ENCODE measurements at places on chromosomes 13 and 19. TPM values are rescaled to one million over a fixed set of nuclear protein-coding genes. Genes with fewer than 3 reads are reported as not detected.

PLPPR3 gene
- total RNA-seq, result 17.6 TPM

SYNGR4 gene
- not detected for total RNA-seq

CYP2F1 gene
- total RNA-seq, result not detected

LAIR2 gene
- not detected for total RNA-seq

ZNF556 gene
- total RNA-seq, result not detected

GCDH gene
- total RNA-seq, result 20.0 TPM

TSSK6 gene
- total RNA-seq, result 2.7 TPM

GRCh38 chr13:20119960-20120359, 40.9 kb downstream of the GJA3 start:
- DNase-seq, result no peak

DNA sequence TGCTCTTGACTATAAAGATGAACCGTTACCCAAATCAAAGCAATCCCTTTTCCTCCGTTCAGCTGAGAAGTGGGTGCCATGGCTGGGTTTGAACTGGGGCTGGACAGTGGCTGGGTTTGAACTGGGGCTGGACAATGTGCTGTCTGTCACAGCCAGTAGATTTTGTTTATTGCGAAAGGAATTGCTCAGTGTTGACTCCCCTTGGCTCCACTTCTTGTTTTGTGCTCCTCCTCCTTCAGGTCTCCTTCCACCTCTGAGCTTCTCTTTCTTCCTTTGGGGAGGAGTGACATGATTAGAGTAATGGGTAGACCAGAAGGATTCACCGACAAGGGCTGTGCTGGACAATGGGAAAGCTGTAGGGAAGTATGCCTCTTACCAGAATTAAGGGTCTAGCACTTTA, 19.4 kb upstream of the MBNL2 start:
- no peak for DNase-seq

GRCh38 chr19:9836021-9836420, 903 bp downstream of the PIN1 start:
- no peak for DNase-seq

DNA sequence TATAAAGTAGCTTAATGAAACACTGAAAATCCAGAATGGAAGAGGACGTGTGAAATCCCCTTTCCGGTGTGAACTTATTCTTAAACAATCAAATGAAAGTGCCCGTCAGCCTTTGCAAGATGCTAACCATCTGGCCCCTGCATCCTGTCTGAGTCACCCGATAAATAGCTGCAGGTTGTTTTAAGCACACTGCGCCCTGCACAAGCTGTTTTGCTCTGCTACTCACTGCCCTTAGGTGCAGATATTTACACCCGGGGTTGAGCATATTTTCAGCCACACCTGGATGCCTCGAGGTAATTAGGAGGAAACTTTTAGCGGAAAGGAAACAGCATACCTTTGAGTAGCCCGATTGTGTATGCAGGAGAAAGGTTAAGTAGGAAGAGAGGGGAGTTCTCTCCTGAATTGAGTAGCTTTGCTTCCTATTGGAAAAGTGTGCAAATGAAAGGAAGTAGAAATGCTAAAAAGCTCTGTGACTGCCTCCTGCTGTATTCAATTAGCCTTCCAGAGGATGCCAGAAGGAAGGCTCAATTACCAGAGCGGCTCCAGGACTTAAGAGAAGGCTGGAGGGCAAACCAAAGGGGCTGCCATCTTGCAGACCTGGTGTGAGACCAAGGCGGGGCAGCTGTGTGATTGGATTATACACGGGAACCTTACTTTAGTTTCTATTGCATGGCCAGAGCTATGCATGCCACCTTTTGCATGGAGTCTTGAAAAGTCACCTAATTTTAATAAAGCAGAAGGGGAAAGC, 42.5 kb downstream of the IRS2 start:
- peak; percentile 56 for DNase-seq

DNA sequence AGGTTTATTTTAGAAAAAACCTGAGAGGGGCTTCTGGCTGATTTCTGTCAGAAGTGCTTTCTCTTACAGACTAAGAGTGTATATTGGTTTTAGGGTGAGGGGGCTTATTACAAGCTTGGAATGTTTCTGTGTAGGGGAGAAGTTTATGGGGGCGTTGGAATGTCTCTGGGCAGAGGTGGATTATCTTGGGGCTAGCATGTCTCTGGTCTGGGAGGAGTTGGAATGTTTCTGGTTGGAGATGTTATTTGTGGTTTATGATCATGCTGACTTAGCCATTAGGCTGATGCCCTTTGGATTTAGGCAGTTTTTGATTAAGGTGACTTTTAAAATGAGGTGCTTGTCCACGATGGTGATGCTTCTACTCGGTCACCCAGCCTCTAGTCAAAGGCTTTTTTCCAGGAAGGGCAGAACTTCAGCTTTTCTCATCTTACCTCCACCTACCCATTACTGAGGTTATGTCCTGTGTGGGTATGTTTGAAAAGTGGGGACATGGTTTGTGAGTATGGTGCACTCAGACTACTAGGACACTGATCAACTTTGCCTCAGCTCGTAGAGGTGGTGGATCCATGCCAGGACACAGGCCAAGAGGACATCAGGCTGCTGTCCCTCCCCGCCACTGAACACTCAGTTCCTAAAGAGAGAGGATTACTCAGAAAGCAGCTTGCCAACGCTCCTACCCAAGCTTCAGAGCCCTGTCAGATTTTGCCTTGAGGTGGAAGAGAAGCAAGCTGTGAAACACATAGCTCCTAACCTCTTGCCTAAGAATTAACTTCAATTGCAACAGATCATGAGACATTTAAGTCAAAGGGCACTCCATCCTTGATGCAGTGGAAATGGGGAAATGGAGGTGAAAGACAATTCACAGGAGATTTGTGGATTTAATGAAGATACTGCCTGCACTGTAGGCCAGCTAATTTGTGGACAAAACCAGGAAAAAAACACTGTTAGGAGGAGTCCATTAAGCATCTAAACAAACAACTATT, 63.6 kb downstream of the ZNF44 start:
- DNase-seq, result no peak

DNA sequence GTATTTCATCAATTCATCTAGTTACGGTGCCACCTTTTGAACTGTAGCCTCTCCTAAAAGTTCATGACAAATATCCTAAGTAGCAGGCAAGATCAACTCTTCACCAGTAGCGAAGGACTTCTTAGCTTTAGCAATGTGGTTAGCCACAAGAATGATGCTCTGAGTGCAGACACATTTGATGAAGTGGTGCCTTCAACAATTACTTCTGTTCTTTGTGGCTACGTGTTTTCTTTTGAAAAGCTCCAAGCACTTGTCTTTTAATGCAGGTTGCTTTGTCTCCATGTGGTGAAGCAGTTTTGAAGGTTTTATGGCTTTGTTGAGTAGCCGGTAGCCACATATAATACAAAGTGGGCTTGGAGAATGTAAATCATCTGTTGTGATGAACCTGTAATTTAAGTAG, 194.7 kb downstream of the B3GLCT start:
- DNase-seq, result no peak

DNA sequence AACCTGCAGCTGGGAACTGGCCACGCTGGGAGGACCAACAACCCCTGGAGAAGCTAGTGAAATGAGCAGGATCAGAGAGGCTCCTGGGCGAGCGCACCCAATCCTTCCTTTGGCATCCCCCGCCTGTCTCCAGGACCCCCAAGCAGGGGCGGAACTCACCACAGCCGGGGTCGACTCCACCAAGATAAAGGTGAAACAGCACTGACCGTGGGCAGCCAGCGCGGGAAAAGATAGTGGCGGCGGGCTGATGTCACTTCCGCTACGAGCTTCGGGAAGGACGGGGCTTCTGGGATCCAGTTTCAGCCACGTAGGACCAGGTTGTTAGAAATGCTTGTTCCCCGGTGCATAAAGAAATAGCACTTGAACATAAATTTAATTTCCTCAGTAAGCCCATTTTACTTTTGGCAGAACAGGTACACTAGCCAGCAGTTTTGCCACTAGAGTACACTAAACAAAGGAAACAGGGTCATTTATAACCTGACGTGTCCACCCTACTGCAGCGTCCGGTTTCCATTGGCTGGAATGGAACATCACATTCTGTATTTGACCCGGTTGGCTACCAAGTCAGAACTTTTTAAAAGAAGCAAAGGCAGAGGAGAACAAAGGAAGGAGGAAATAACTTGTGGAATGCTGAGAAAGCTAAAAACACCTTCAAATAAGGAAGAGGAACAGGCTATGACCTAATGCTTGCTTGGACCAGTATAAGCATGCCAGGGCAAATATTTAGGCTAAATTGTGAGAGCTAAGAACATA, 25.5 kb upstream of the ZNF562 start:
- DNase-seq, result no peak

DNA sequence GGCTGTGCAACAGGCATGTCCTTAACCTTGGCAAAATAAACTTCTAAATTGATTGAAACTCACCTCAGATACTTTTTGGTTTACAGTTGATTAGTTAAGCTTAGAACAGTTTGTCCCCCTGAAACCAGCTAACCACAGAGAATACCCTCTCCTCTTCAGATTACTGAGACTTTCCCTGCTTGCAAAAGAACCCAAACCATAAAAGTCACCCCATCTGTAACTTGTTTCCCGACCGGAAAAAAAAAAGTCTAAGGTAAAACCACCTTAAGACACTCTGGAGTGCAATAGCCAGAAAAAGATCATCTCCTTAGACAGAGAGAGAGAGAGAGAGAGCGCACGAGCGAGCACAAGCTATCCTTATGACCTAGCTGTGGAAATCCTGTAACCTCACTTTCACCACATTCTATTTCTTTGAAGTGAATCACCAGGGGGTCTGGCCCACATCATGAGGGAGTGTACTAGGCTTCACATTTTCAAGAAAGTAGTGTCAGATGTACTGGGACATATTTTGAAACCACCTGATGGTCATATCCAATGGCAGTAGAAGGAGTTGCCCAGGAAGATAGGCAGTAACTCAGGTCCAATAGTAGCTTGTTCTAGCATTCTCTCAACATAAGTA, 11.1 kb upstream of the GTF2F2 start:
- DNase-seq, result no peak

- no peak for DNase-seq
Measured at GRCh38 chr19:1811942-1812425, at the start of gene ATP8B3. ATP8B3 (minus strand) TSS chr19:1812276; CDS start chr19:1811736, 540 bp downstream.

- no peak for DNase-seq
Measured at GRCh38 chr13:90447734-90448101, 899.8 kb upstream of the MIR17HG start.

- no peak for DNase-seq
Measured at GRCh38 chr13:28753208-28753892, 34.6 kb upstream of the SLC46A3 start.

DNA sequence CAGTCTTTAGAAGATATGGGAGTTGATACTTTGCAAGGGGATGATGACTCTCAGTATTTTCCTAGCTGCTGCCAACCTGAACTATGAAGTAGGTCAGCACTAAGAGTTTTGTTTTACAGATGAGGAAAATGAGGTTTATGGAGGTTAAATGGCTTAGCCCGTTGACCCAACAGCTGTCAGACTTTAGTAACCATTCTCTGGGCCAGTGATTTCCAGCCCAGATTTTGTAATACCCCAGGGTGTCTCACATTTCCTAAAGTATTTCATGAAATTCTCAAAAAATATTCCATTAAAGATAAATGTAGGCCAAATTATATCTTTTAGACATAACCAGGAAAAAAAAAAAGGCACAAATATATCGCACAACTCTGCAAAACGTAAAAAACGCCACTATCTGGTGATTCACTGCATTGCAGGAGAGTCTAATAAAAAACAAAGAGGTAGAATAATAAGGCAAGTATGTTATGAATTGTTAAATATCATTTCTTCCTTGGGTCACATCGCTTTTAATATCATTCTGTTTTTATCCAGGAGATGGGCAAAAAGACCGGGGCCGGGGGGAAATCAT, 112.5 kb downstream of the DACH1 start:
- no peak for DNase-seq

- DNase-seq, result no peak
Measured at GRCh38 chr19:15249972-15250639, 17.9 kb upstream of the EPHX3 start.

GRCh38 chr13:60369242-60369641, 27.8 kb upstream of the TDRD3 start:
- DNase-seq, result no peak

- no peak for DNase-seq
Measured at GRCh38 chr19:16233836-16234551, 36.3 kb downstream of the AP1M1 start.

DNA sequence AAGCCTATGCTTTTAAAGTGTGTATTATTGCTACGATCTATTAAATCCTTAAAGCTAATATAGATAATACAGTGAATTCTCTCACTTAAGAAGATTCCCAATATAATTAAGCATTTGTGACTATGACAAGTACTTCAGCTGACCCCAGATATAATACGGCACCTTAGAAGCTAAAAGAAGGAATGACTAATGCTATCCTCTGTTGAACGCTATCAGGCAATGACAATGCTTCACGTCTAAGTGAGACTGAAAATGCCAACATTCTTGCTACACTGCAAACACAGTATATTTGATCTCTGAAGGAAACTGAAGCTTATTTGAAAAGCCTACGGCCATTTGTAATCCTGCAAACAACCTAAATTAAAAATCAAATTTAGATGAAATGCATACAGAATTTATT, 19.7 kb downstream of the VWA8 start:
- no peak for DNase-seq

GRCh38 chr13:42968906-42969305, 23.1 kb downstream of the EPSTI1 start:
- no peak for DNase-seq

All from endothelial cell (in vitro differentiated cells).